Caki2 (cell line): ENCODE measurements at places on chromosomes 7 and 10. TPM values are rescaled to one million over a fixed set of nuclear protein-coding genes. Genes with fewer than 3 reads are reported as not detected.

GRCh38 chr10:129756912-129757901 is 206.9 kb downstream of the EBF3 start:
- DNase-seq: no peak

DNA sequence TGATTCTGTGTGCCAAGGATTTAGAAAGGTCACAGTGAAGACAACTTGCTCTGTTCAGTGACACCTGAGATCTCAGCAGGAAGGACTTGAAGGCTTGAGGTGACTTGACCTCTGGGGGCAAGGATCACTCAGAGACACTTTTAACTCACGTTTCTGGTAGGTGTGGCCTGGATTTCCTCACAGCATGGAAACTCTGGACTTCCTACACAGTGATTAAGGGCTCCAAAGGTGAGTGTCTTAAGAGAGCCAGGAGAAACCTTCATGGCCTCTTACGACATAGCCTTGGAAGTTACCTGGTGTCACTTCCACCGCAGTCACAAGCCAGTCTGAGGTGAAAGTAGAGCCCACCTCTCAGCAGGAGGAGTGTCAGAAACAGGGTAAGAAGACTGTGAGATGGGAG is 38.1 kb upstream of the ADO start:
- no peak for DNase-seq

DNA sequence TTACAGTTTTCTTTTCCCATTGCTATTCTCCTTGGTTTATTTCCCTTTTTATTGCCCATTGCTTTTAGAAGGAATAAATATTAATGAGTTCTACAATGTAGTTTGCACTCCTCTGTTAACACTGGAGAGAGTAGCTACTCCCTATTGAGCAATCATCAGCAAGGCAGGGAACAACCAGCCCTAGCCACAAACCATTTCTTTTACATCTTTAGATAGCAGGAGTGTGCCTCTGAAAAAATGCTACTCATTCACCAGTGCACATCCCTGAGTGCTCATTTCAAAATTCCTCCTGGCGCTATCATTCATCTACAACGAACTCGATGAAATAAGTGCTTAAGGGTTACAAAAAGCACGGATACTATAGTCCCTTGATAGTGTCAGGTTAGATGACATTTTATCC is 252.9 kb downstream of the THSD7A start:
- no peak for DNase-seq

GRCh38 chr7:44460325-44460724 is 30.1 kb downstream of the NUDCD3 start:
- no peak for DNase-seq

- no peak for DNase-seq
These were observed 25.7 kb upstream of the ADD3 start for GRCh38 chr10:109982123-109982522.

DNA sequence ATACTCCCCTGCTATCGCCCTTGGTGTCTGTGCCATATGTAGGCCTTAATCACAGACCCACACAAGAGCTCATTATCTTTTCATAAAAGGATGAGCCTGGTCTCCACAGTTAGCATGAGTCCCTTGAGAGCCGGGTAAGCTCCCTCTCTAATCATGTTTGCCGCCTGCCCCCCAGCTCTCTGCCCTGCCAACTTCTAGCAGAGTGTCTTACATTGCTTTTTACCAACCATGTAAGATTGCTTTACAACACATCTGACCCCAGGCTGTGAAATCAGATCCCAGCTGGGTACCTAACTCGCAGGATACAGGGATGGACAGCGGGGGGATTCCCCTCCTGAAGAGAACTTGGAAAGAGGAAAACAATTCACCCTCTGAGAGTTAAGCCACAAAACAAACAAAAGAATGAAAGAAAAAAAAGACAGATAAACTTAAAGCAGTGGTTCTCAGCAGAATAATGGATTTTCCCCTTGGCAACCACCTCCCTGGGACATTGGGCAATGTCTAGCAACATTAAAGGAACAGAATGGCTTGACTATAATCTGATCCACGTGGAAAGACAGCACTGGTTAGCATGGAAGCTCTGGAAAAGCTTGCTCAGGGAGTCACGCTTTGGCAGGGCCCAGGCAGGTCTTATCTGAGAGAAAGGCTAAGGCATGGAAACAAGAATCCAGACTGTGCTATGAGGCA is 39.4 kb upstream of the ATOH7 start:
- DNase-seq: no peak

DNA sequence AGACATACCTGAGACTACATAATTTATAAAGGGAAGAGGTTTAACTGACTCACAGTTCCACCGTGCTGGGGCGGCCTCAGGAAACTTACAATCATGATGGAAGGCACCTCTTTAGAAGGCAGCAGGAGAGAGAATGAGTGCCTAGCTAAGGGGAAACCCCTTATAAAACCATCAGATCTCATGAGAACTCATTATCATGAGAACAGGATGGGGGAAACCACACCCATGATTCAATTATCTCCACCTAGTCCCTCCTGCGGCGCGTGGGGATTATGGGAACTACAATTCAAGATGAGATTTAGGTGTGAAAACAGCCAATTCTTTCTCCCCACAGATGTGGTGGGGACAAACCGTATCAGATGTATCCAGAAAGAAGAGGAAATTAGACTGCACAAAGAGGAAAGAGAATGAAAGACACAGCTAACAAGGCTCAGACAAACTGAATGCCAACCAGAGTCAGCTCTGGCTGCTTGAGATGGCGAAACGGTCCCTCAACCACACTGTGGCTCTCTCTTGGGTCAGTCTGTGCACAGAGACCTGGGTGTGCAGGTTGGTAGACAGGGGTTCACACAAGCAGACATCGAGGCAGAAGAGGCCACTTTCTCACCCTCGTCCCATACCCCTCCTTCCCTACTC is 375.6 kb downstream of the SFMBT2 start:
- DNase-seq: no peak

DNA sequence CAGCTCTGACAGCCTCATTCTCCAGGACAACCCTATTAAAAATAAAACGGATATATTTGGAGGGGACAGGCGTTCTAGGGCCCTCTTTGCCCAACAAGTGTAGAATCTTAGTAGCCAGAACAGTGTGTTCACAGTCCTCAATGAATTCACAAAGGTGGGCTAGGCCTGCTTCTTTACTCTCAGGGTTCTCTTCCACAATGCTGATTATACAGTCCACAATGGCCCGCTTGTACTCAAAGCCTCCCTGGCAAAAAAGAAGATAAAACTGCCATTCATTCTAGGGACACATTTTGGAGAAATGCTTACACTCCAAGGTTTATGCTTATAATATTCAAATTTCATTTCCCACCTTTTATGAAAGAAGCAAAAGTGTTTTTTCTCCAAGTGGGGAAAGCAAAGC is 62.6 kb downstream of the MEST start:
- no peak for DNase-seq

- DNase-seq: no peak
These were observed 28.1 kb upstream of the LRRC4 start for GRCh38 chr7:128059143-128059988.

DNA sequence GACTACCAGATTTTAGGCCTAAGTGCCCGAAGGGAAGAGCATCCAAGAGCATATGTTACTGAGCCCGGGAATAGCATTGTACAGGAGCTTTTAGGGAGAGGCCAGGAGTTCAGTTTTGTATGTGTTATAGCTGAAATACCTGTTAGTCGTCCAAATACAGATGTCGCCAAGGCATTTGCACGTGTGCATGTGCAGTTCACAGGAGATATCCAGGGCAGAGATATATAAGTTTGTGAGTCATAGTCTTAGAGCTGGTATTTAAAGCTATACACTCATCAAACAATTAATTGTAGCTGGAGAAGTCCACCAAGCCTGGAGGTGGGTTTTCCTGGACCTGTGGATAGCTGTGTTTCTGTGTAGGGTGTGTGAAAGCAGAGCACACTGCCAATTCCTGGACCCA is 394.0 kb upstream of the FZD8 start:
- DNase-seq: no peak

DNA sequence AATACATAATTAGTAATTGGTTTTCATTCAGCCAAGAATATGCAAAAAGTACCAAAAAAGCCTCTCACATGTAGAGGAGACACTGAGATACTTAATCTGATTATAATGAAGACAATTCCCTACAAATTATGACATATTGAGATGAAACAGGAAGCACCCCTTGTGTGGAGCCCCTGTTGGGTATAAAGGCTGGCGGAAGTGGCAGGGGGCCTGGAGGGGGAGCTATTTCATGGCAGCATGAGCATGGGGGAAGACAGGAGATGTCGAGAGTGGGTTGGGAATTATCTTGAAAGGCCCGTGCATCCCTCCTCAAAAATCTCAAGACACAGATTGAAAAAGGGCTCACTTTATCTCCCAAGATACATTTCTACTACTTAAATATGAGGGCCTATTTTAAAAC is 96.9 kb downstream of the PIP4K2A start:
- no peak for DNase-seq

GRCh38 chr10:79052291-79053080 is 16.3 kb upstream of the ZMIZ1 start:
- DNase-seq: no peak

ASAH2 gene
- total RNA-seq: 0.47 TPM in 1 of 2 replicates, not detected in the other

CNPY1 gene
- not detected in 2 replicates for total RNA-seq

RARRES2 gene
- total RNA-seq: 2.7 and 10.6 TPM in 2 replicates

LRIT1 gene
- not detected in 2 replicates for total RNA-seq

MPP7 gene
- 1.8 TPM in 1 of 2 replicates, not detected in the other for total RNA-seq

SOSTDC1 gene
- total RNA-seq: 0.26 TPM in 1 of 2 replicates, not detected in the other
